NCI-H460 (cell line): ENCODE measurements at places on chromosomes 13 and 19.
A peak's percentile ranks its signal among the peaks of the same experiment; 100 is the strongest.

DNA sequence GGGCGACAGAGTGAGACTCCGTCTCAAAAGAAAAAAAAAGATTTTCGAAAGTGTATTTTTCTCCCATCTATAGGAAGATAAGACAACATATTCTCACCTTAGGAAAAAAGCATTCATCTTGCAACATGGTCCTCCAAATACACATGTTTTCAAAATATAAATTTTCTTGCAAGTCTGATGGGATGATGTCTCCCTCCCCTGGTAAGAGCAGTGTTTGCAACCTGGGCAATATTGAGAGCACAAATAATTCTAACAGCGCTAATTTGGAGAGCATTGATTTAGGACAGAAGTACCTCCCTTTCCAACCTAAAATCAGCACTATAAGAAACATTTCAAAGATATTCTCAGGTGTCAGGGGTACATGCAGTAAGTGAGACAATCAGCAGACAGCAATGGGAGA, 61.0 kb upstream of the SHISA2 start:
- no peak for DNase-seq

DNA sequence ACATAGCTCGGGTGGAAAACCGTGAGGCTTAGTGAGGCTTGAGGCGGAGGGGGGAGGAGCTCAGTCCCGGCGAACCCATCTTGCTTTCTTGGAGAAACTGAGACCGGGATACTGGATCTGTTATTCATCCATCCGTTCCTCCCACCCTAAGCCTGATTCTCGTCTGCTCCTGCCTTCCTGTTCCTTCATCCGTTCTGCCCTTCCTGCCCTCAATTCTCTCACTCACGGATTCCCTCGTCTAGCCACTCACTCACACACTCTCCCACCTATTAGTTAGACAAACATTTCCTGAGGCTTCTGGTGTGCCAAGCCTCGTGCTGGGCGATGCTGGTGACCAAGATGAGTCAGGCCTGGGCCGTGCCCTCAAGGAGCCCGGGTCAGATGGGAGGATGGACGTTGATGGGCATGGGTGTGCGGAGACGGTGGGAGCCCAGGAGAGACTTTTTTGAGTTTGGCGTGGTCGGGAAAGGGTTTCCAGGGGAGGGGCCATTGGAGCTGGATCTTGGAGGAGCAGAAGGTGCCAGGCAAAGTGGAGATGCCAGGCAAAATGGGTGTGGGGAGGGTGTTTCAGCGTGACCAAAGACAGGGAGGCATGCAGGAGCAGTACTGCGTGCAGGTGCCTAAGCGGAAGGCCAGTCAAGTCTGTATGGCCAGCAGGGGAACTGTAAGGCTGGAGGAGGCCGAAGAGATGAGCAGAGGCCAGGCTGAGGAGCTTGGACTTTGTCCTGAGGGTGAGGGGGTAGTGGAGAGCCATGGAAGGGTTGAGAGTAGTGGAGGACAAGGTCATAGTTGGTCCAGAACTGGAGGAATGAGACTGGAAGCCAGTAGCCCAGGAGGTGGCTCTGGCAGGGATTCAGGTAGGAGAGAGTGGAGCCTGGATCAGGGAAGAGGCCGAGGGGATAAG, 7.4 kb upstream of the CNFN start:
- DNase-seq: no peak

DNA sequence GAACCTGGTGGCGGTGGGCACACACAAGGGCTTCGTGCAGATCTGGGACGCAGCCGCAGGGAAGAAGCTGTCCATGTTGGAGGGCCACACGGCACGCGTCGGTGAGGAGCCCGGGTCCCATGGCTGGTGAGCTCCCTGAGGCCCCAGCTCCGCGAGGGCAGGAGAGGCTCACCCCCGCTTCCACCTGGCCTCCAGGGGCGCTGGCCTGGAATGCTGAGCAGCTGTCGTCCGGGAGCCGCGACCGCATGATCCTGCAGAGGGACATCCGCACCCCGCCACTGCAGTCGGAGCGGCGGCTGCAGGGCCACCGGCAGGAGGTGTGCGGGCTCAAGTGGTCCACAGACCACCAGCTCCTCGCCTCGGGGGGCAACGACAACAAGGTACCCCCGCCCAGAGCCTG, 7.3 kb upstream of the TEKTIP1 start:
- no peak for DNase-seq

GRCh38 chr13:29801737-29802305, 48.6 kb downstream of the UBL3 start:
- DNase-seq: no peak

DNA sequence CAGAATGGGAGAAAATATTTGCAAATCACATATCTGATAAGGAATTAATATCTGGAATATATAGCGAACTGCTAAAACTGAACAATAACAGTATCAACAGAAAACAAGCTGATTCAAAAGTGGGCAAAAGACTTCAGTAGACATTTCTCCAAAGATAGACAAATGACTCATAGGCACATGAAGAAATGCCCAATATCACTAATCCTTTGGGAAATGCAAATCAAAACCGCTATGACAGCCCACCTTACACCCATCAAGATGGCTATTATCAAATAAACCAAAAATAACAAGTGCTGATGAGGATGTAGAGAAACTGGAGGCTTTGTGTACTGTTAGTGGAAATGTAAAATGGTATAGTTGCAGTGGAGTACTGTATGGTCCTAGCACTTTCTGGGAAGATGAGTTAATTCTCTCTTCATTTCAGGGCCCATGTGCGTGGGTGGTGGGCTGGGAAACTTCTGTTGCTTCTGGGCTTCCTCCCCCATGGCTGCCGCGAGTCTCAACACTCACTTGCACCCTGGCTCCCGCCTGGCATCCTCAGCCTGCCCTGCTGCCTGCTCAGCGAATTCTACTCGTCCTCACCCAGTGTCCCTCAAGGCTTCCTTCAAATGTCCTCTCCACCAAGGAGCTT, 12.4 kb upstream of the GJA3 start:
- no peak for DNase-seq

DNA sequence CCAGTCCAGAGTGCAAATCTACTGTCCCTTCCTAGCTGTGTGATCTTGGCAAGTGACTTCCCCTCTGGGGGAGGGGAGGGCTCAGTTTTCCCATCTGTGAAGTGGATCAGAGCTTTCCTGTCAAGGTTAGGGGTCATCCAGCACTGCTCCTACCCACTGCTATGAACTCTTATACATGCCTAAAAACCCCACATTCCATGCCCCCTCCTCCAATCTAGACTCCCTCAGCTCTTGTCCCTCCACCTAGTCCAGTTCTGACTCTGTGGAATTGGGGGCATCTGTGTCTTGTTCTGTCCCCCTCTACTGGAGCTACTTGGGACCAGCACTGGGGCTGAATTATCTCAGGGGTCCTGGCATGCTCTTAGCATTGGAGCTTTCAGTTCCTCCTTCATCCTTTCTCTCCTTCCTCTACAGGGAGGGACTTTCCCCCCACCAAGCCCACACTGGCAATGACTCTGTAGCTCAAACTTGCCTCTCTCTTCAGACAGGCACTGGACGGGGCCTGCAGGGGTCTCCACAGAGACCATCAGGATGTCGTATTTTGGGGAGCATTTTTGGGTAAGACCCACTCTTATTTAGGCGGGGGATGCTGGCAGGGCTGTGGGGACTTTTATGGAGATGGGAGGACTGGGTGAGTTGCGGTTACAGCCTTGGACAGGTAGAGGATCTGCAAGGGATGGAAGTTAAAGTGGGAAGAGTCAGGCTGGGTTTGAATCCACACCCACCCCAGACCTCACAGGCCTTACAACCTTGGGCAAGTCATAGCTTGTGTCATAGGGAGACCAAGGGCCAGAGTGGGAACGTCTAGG, 3.6 kb downstream of the FCHO1 start:
- DNase-seq: no peak

DNA sequence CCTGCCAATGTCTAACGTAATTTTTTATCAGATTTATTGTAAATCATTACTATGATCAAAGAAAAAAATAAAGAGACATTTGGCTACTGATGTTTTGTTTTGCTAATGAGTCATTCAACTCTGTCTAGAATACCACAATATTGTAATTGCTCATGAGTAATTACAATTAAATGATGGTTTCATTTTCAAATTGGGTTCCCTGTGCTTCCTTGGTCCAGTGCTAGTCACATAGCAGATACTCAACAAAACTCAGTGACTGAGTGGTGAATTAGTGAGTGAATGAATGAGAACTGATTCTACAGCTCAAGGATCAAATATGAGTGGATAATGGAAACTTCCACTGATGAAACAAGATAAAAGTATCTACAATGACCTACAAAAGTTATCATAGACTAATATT, 304.7 kb downstream of the POU4F1 start:
- DNase-seq: no peak

DNA sequence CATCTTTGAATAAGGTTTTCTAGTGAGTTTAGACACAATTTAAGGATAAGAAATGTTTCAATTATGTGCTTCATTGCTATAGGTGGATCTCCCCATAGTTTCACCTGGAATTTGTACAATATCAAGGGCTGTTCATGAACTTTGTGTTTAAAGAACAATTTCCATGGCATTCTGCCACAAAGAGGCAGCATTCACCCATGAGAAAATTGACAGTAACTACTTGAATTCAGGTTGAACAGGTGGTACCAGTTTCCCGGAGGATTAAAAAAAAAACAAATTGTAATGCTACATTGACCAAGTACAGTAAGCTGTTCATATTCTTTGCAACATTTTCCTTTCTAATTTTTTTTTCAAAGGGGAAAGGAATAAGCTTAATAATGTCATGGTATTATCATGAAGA, 9.1 kb downstream of the SLITRK5 start:
- DNase-seq: no peak

- DNase-seq: peak; percentile 42
Measured at GRCh38 chr13:30577401-30577852, 40.3 kb upstream of the USPL1 start.

GRCh38 chr19:43812688-43813087, 10.4 kb upstream of the LYPD5 start:
- no peak for DNase-seq

GRCh38 chr19:50759886-50760285, 10.4 kb upstream of the GPR32 start:
- DNase-seq: no peak

GRCh38 chr19:11375143-11375948, 880 bp downstream of the SWSAP1 start:
- DNase-seq: no peak

DNA sequence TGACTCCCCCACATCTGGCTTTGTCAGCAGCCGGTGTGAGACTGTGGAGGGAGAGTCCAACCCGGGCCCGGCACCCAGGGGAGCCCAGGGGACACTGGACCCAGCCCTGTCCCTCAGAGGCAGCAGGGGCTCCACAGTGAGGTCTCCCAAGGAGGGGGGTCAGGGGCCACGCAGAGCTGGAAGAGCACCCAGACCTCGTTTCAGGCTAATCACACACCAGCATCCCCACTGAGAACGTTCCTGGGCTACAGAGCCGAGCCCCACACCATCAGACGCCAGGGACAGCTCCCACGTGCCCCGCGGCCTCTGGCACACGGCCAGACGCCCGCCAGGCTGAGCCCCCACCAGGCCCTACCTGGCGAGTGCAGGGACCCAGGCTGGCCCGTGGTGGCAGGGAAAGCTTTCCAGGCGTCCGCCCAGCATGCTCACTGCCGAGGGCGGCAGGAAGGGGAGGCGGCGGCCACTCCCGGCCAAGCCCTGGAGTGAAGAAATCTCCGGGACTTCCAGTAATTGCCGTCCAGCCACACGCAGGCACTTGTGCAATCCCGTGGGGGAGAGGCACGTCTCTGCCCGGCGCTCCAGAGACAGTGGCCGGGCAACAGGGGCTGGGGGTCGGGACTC, 19.2 kb downstream of the SBNO2 start:
- peak; percentile 67 for DNase-seq

GRCh38 chr19:1968279-1969175, 27.6 kb downstream of the CSNK1G2 start:
- DNase-seq: no peak

DNA sequence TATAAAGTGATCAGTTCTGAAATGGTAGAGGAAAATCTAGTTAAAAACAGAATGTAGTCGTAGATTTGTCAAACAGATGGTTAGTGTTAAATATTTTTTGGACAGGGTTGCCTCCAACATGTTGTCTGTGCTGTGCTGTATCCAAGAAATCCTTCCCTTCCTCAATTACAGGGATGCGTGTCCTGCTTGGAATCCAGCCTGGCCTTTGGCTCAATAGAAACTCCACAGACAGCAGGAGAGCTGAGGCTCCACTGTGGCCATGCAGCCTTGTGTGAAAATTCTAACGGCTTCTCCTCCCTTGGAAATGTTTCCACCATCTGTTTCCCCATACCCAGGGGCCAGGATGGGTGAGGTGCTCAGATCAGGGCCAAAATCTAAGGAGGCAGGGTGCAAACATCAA, 67.7 kb upstream of the USP29 start:
- DNase-seq: no peak

DNA sequence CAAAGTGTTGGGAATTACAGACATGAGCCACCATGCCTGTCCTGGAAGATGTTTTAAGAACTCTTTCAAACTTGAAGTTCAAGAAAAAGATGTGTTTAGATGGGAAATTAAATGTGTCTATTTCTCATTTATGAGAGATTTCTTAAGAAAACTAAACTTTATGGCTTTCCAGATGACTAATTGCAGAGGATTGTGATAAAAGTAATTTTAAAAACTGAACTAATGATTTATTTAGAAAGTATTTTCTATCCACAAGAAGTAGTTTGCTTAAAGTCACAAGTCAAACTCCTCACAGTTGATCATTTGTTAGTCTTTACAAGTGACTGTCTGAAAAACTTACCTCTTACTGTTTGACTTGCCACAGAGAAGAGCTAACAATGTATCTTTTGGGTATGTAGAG, 89.6 kb upstream of the SPRY2 start:
- no peak for DNase-seq

DNA sequence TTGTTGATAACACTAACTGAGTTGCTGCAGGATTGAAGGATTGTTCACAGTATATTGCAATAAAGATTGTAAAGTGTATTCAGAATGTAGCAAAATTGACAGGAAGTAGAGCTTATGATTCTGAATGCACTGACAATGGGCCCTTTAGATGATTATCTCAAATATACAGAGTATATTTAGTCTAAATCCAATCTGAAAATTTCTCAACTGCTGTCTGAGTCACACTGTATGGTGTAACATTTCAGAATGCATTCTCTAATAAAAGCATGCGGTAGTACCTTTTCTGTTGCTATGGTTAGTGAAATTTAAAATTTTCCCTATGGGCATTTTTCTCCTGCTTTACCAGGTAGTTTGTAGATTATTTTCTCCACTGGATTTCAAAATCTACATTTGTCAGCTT, 365.2 kb downstream of the PCDH17 start:
- DNase-seq: no peak

- DNase-seq: no peak
Measured at GRCh38 chr13:27011661-27012060, 159.9 kb downstream of the USP12 start.

DNA sequence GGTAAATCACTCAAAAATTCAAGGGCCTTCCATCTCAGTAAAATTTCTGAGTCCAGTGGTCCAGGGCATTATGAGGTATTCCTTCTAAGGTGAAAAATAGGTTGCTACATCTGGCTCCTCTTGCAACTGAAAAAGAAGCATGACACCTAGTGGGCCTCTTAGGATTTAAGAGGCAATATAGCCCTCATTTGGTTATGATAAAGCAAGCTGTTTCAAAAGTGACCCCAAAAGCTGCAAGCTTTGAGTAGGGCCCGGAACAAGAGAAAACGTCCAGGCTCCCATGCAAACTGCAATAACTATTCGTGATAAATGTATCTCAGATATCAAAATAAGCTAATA, 1910.2 kb upstream of the PRR20A start:
- no peak for DNase-seq

GRCh38 chr13:61463024-61463423, 47.4 kb upstream of the PCDH20 start:
- no peak for DNase-seq
